Non-pigmented ciliary epithelial cell (primary cell): ENCODE measurements at places on chromosomes 1 and 21.

GRCh38 chr1:36160949-36161485, 5.1 kb downstream of the MAP7D1 start:
- DNase-seq = no peak

DNA sequence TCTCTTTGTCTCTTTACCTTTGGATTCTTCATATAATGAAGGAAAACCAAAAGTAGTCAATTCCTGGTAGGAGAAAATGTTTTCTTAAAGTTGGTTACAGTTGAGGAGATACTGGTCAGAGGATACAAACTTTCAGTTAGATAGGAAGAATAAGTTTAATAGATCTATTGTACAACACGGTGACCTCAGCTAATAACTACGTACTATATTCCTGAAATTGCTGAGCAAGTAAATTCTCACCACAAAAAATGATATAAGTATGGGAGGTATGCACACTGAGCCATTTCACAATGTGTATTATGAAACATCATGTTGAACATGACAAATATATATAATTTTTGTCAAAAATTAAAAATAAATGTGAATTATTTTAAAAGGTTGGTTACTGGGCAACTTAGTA, 20.4 kb downstream of the SSX2IP start:
- DNase-seq = no peak

DNA sequence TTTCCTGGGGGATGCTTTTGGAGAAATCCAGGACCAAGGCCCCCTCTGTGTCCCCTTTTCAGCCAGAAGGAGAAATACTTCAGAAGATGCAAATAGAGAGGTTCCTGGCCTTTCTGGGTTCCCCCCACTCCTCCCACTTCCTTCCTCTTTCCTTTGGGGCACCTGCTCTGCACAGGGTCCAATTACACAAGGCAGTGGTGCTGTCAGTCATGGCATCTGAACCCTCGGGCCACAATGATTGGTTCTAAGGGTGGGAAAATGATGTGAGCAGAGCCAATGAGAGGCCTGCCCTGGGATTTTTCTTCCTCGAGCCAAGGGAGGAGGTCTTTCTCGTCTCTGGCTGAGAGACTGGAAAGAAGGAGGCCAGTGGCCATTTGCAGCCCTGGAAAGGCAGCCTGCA, 282.2 kb downstream of the NPHP4 start:
- DNase-seq = no peak

DNA sequence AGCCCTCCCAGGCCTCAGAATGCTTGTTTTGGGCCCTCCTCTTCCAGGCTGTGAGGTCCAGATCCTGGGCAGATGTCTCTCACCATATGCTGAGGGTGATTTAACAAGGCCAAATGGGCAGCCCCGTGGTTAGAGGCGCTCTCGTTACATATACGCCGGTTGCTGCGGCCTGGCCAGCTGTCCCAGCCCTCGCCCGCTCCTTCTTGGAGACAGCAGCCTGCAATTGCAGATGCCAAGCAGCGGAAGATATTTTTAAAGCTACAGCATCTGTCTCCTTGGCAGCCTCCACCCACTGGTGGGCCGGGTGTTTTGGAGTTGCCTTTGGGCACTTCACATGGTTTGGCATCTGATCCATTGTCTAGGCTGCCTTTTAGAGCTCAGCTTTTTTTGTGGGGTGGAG, 178.8 kb upstream of the NFIA start:
- no peak for DNase-seq

DNA sequence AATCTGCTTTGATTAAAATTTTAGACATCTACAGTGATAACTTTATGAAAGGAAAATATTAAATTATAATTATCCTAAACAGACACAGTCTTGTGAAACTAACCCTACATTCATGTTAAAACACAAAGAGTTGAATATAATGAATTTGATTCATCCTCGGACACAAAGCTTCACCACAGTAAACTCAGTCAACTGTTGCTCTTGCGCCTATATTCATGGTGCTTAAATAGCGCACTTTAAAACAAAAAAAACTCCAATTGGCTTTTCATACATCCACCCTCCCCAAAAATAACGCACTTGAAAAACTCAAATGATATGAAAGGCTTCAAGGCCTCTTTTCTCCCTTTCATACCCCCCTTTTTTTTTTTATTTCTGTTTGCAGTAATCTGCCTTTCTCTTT, 260.3 kb downstream of the FAF1 start:
- DNase-seq = no peak

GRCh38 chr1:234238060-234238459, 135.2 kb upstream of the COA6 start:
- DNase-seq = no peak

- DNase-seq = no peak
Observed at GRCh38 chr1:56065729-56066128, 513.6 kb downstream of the PLPP3 start.

- DNase-seq = no peak
Observed at GRCh38 chr1:29465755-29466154, 229.4 kb downstream of the PTPRU start.

- no peak for DNase-seq
Observed at GRCh38 chr1:6421266-6421665, 1.5 kb upstream of the HES2 start.

DNA sequence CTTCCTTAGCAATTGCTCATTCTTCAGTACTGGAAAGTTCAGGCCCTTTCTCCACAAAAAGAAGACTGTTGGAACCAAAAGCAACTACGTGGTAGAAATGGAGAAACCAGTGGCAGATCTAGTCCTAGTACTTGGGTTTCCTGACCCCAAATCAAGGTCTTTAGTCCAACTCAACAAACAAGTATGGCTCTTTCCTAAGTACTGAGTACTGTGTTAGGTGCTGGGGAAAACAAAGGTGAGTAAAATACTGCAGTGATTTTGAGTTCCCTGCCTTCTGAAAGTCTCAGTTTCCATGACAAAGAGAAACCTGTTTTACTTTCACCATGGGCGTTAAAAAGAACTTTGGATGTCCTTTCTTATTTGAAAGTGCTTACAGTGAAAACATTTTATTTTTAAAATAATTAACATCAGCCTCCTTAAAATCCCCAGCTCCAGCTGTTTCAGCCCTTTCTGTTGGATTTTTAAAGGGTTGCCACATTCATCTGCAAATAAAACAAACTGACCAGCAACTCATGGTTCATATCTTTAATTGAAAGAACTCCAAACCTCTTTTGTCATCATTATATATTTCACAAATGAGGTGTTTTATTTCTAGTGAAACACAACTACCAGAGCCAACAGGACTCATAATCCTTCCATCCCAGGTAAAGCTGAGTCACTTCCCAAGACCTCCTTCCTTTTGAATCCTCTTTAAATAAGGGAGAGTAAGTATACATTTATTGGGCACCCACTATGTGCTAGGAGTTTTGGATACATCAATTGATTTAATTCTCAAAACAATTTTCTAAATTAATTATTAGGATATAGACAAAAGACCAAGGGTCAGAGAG, 35.4 kb downstream of the PLPP3 start:
- no peak for DNase-seq

GRCh38 chr1:110132682-110133081, 17.6 kb upstream of the SLC6A17 start:
- DNase-seq = no peak

GRCh38 chr1:215501496-215501895, 65.6 kb upstream of the KCTD3 start:
- no peak for DNase-seq

GRCh38 chr1:43693371-43693770, 14.0 kb upstream of the ST3GAL3 start:
- no peak for DNase-seq

GRCh38 chr1:28248273-28249012, 10.9 kb upstream of the SESN2 start:
- DNase-seq = no peak

GRCh38 chr1:234022302-234022701, 117.8 kb downstream of the SLC35F3 start:
- DNase-seq = no peak

DNA sequence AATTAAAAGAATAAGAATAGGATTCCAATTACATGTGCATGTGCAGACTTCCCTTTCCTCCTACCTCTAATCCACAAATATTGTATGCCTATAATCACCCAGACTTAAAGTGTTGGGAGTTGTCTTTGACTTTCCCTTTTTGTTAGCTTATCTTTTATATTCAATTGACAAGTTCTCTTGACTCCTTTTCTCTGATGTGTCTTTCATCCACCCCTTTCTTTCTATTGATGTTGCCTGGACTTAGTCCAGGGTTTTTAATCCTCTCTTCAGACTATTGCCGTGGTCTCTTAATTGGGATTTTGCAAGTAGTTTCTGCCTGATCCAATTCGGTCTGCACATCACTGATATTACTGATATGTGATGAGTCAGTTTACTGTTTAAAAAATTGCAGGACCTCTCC, 170.9 kb downstream of the LHX8 start:
- no peak for DNase-seq

DNA sequence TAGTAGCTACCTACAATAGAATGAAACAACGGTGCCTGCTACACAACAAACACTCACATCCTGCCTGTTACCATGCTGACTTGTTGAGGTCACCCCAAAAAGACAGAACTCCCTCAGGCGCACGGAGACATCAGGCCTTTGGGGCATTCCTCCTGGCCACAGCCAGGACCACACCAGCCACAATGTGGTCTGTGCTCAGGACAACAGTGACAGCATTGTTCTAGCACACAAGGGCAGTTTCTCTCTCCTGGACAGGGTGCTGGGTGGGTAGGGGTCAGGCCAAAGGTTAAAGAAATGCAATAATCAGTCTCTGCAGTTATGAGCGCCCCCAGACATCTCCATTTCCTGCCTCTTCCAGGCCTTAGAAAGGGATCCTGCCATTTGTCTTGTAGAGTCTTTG, 39.5 kb downstream of the CTNNBIP1 start:
- DNase-seq = no peak

DNA sequence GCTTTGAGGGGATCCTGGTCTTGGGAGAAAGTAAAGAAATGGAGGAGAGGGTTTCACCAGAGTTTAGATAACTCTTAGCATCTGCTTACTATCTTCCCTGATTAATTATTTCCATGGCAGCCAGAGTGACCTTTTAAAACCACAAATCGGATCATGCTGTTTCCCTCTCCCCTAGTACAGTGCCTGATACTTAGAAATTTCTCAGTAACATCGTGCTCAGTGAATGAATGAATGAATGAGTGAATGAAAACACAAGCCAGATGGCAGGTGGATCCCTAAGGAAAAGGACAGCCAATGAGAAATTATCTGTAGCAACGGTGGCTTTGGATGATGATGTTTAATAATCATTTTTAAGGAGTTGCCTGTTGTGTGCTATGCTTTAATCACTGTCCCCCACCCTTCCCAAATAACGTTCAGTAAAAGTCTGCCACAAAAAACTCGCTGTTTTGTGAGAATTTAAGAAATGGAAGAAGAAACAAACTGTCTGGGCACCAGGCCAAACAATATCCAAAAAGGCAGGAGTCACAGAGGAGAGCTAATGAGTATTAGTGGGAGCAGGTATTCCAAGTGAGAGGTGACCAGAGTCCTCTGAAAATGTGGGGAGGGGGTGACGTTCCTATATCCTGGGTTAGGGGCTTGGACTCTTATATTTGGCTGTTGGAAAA, 737 bp upstream of the SMAP2 start:
- no peak for DNase-seq

GRCh38 chr21:45753445-45753844, 109.9 kb downstream of the PCBP3 start:
- no peak for DNase-seq

GRCh38 chr1:39901714-39902459, at the start of gene MYCL:
TSS of gene MYCL (minus strand) at chr1:39901917. CDS start at chr1:39901434, 483 bp downstream.
- DNase-seq = no peak

DNA sequence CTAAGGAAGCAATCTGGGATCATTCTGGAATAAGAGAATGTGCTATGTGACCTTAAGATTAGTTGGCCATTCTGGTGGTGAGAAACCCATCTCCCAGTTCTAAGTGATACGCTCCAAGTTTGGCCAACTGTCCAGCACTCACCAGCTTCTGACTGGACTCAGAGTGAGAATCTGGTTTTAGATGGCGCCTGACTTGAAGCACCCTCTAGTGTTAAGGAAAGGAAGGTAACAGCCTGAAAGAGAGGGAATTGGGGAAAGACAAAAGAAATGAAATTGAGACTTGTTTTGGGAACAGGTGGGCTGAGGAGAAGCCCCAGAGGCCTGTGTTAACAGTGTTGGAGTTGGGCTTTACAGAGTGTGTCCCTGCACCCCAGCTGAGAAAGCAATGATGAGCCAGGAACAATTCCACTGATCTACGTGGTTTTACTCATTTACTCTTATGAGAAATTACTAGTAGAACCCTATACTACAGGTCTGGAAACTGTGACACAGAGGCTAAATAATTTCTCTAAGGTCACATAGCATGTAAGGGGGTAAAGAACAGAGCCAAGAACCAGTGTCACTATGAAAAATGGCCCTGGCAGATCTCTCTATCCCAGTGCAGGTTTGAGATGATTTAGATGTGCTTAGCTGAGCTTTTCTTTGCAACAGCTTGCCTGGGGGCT, 9.3 kb upstream of the FCAMR start:
- no peak for DNase-seq

- no peak for DNase-seq
Observed at GRCh38 chr1:25640646-25641328, 24.2 kb downstream of the MAN1C1 start.

DNA sequence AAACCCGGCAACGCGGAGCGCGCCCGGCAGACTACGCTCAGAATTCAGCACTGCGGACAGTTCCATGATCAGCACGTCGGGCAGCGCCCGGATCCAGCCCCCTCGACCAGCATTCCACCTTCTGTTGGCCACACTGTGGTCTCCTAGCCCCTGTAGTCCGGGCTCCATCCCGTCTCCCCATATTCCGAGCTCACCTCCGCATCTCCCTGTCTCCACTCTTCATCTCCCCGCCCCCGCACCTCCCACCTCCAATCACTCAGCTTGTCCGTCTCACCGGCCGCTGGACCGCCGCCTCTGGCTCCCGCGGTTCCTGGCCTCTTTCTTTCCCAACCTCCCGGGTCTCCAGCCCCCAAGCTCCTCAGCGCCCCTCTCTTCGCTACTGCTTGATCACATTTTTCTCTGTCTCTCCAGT, 500 bp downstream of the EPHA10 start:
- peak; percentile 5 for DNase-seq

DNA sequence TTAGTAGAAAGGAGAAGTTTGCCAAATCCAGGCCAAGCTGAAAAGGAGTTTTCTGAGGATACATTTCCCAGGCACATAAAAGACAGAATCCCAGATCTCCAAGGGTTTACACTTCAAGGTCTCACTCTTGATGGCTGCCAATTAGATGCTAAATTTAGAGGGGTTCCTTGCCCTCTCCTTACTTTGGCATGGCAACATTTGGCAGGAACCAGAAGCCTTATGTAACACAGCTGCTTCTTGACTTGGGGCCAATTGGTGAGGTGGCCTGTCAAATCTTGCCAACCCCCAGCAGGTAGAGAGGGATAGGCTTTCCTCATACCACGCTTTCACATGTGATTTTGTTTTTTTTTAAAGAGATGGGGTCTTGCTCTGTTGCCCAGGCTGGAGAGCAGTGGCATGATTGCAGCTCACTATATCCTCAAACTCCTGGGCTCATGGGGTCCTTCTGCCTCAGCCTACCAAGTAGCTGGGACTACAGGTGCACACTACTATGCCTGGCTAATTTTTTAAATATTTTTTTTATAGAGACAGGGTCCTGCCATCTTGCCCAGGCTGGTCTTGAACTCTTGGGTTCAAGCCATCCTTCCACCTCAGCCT, 25.2 kb upstream of the NKAIN1 start:
- DNase-seq = no peak
